ENCODE measurements at places on chromosomes 4 and X. TPM values are rescaled to one million over a fixed set of nuclear protein-coding genes. Genes with fewer than 3 reads are reported as not detected.
A peak's percentile ranks its signal among the peaks of the same experiment; 100 is the strongest.

- no peak for DNase-seq
Measured at GRCh38 chr4:17448689-17449088, 63.2 kb downstream of the QDPR start.

GRCh38 chrX:66914080-66914479 lies 275.2 kb upstream of the EDA2R start:
- DNase-seq = no peak

DNA sequence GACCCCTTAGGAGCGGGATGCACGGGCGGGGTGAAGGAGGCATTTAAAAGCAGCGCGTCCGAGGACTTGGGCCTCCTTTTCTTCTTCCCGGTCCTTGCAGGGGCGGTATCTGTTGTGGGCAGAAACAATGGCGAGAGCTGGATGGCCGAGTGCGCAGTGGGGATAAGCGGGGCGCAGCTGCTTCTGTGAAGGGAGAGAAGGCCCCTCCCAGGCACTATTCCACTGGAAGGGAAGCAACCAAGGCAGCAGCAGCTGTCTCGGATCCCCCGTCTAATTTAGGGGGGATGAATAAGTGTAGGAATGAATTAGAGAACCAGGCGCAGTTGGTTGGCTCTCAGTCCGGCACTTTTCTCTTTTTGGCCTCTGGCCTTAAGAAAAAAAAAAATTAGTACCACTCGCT lies 995 bp downstream of the SMARCA5 start:
- DNase-seq = peak; percentile 53

- DNase-seq = no peak
Measured at GRCh38 chr4:158964114-158964727, 138.7 kb upstream of the RAPGEF2 start.

DNA sequence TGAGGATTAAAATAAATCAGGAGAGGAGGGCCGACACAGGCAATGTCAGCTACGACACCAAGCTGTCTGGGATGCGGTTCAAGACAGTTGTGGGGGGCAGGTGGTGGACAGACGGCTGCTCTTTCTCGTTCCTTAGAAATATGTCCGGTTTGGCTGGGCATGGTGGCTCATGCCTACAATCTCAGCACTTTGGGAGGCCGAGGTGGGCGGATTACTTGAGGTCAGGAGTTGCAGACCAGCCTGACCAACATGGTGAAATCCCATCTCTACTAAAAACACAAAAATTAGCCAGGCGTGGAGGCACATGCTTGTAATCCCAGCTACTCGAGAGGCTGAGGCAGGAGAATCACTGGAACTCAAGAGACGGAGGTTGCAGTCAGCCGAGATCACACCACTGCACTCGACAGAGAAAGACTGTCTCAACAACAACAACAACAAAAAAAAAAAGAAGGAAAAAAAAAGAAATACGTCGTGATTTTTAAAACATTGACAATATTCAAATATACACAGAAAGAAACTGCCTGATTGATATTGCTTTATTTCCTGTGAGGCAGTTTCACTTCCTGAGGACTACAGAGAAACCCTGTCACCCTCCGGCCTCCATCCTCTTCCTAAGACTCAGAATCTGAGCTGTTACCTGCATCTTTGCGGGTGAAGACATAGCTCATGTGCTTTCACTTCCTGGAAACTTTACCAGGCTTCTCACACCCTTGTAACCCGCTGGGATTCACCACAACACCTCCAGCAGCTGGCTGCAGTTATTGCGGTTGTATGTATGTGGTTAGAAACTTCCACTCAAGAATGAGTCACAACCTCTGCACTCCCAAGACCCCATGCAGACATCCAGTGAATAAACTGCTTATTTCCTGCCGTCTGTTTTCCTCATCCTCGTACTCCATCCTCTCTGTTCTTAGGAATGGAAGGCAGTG lies 63.8 kb upstream of the STS start:
- DNase-seq = peak; percentile 70

GRCh38 chr4:88230461-88230891 lies 53.9 kb downstream of the PPM1K start:
- DNase-seq = no peak

DNA sequence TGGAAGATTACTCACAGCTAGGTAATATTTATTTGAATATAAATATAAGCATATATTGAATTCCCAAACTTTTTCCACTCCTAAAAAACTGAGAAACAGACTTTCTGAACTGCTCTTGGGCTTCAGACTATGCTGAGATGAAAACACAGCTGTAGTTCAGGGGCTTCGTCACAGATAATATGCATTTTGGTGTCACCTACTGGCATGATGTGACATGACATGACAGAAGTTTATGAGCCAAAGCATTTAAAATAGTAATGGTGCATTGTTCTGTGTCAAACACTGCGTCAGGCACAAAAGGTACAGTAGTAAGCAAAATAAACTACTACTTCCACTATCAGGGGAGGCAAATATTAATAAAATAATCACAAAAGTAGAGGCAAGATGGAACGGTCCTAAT lies 171.3 kb downstream of the BTC start:
- peak; percentile 31 for DNase-seq

DNA sequence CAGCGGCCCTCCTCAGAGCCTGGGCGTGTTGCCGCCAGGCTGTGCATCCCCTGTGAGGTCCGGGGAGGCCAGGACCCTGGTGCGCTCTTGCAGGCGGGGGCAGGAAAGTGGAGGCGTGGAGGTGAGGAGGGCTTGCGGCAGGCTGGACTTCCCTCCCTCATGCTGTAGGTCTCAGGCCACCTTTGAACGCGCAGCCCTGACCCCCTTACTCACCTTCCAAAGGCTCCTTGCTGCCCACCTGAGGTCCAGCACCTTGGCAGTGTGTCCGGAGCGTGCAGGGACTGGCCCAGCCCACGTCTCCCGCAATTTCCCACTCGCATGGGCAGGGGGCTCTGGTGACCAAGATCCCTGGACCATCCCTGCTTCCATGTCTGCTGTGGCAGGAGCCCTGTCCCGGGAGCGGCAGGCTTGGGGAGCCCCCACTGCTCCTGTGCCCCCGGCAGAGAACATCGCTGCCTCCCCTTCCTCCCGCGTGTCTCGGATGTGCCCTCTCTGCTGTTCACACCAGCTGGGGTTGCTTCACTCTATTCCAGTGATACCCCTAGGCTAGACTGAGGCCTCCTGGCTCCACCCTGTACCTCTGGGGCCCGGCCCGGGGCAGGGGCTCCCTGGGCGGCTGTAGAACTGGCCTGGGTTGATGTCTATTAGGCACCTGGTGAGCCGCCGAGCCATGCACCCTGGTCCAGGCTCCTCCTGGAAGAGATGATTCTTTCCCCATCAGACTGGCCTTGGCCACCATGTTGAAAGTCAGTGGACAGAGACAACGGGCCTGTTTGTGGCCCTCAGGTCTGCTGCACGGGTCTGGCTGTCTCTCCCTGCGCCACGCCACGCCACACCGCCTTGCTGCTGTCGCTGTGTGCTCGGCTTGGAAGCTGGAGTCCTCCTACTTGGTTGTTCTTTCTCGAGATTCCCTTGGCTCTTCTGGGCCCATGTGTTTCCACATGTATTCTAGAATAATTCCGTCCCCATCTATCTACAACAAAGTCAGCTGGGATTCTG lies 95.4 kb upstream of the ADRA2C start:
- no peak for DNase-seq

GRCh38 chr4:3388471-3389232 lies 53.1 kb upstream of the HGFAC start:
- DNase-seq = no peak

SLC10A3 gene
- total RNA-seq = 10.1 TPM

PHEX gene
- total RNA-seq = 0.16 TPM

FOXP3 gene
- not detected for total RNA-seq

Data from SJSA1 (cell line).